WTC11 (cell line): ENCODE measurements at places on chromosomes 2 and 18. TPM values are rescaled to one million over a fixed set of nuclear protein-coding genes. Genes with fewer than 3 reads are reported as not detected.
A peak's percentile ranks its signal among the peaks of the same experiment; 100 is the strongest.

Gene CHAC2
- 8.7 to 10.2 TPM (median 9.6 TPM) in 3 replicates for total RNA-seq

Gene PER2
- 4.1 to 6.6 TPM (median 5.5 TPM) in 3 replicates for total RNA-seq

Gene RIT2
- total RNA-seq, result 0.64 to 1.5 TPM (median 1.4 TPM) in 3 replicates

Gene TUBA3E
- 0.18 TPM in 1 of 3 replicates, not detected in the others for total RNA-seq

Gene PDE11A
- total RNA-seq, result 0.13 to 0.53 TPM (median 0.53 TPM) in 3 replicates

Gene CXCR2
- total RNA-seq, result 0.34 to 0.96 TPM (median 0.87 TPM) in 3 replicates

Gene KIAA2012
- not detected in 3 replicates for total RNA-seq

Gene POTEE
- total RNA-seq, result 2.1 to 2.6 TPM (median 2.2 TPM) in 3 replicates

Gene TRABD2A
- 7.1 to 12.1 TPM (median 7.5 TPM) in 3 replicates for total RNA-seq

Gene DPP10
- total RNA-seq, result 4.0 to 6.0 TPM (median 5.5 TPM) in 3 replicates

Gene IL36B
- not detected in 3 replicates for total RNA-seq

Gene CNGA3
- total RNA-seq, result not detected in 3 replicates

Gene MEP1B
- 0.07 TPM in 1 of 3 replicates, not detected in the others for total RNA-seq

Gene TMEM150A
- 20.9 to 23.1 TPM (median 21.6 TPM) in 3 replicates for total RNA-seq

Gene HOXD12
- 0.17 TPM in 1 of 3 replicates, not detected in the others for total RNA-seq

Gene NTSR2
- total RNA-seq, result 0.16 TPM in 1 of 3 replicates, not detected in the others

DNA sequence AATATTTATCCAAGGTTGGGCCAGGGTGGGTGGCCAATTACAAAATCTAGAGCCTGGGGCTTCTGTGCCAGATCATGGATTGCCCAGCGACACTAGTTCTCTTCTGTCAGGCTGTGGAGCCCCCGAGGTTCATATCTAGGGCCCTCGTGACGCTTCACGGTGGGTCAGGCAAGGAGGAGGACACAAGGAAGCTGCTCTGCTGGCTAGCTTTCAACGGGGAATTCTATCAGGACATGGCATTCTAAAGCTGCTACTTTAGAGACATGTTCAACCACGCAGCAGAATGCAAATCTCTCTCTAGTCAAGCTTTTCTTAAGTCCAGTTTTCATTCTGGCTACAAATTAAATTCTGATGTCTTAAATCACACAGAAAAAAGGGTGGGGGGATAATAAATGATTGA lies 180.2 kb downstream of the THADA start:
- no peak overlapping the region for H3K4me3 ChIP-seq
- H3K4me1 ChIP-seq, result peaks cover 20% of the 10 kb centered on the region
- H3K36me3 ChIP-seq, result no peaks in the 10 kb centered on the region

- no peak overlapping the region for H3K27ac ChIP-seq
- H3K36me3 ChIP-seq, result no peaks in the 10 kb centered on the region
- peak overlapping the region; percentile 94 for H3K4me3 ChIP-seq
- peak; percentile 31 for DNase-seq
Observed at GRCh38 chr2:86623043-86623493, 597 bp downstream of the RNF103 start.

GRCh38 chr2:8494151-8494550 lies 187.7 kb upstream of the ID2 start:
- H3K27ac ChIP-seq, result no peak overlapping the region
- H3K4me1 ChIP-seq, result peaks cover 22% of the 10 kb centered on the region
- no peak overlapping the region for H3K4me3 ChIP-seq
- H3K27me3 ChIP-seq, result no peaks in the 10 kb centered on the region
- DNase-seq, result no peak

DNA sequence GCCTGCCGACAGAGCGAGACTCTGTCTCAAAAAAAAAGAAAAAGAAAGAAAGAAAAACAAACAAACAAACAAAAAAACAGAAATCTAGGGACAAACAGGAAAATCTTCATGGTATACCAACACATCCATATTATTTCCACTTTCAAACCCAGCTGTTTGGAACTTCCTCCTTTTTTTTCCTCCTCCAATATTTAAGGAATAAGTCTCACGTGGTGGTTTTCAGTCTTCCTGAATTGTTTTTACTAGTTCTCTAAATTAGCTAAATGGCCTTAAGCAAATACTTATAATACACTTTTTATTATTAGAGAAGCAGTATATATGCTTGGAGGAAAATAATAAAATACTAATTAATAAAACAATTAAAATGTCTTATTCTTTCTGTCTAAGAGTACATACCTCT lies 48.7 kb upstream of the GLS start:
- no peaks in the 10 kb centered on the region for H3K4me1 ChIP-seq
- H3K4me3 ChIP-seq, result no peak overlapping the region
- no peak overlapping the region for H3K27ac ChIP-seq

- peaks cover 30% of the 10 kb centered on the region for H3K4me1 ChIP-seq
- no peak overlapping the region for H3K4me3 ChIP-seq
- no peak for DNase-seq
- H3K27ac ChIP-seq, result no peak overlapping the region
- no peaks in the 10 kb centered on the region for H3K36me3 ChIP-seq
- H3K27me3 ChIP-seq, result no peaks in the 10 kb centered on the region
Observed at GRCh38 chr2:129717560-129718130, 261.8 kb upstream of the RAB6C start.

DNA sequence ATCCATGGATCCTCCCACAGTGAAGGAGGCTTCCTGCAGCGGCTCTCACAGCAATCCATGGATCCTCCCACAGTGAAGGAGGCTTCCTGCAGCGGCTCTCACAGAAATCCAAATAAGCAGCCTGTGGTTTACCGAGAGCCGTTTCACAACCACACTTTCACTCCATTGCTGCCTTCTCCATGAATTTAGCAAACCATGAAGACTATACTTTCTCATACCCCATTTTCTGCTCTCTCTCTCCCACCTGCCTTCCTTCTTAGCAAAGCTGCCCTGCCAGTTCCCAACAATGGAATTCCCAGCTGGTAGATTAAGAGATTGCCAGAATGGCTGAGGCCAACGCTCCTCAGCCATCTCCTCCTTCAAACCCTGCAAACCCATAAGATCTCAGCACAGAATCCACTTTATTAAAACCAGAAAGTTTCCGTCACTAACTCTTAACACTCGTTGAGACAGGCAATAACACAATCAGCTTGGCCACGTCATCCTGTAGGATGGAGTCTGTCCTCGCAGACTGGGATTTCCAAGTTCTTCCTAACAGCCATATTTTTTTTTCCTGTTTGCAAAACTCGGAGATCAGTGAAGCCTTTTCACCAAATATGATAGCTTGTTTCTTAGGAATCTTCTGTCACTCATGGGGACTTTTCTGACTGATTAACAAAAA lies 162.2 kb downstream of the PXDN start:
- no peak for DNase-seq
- H3K4me1 ChIP-seq, result peaks cover 13% of the 10 kb centered on the region
- H3K27ac ChIP-seq, result peak overlapping the region; percentile 1
- H3K27me3 ChIP-seq, result no peaks in the 10 kb centered on the region
- peaks cover 4% of the 10 kb centered on the region; the same call in 1 of the 2 replicates for H3K36me3 ChIP-seq
- H3K4me3 ChIP-seq, result no peak overlapping the region

DNA sequence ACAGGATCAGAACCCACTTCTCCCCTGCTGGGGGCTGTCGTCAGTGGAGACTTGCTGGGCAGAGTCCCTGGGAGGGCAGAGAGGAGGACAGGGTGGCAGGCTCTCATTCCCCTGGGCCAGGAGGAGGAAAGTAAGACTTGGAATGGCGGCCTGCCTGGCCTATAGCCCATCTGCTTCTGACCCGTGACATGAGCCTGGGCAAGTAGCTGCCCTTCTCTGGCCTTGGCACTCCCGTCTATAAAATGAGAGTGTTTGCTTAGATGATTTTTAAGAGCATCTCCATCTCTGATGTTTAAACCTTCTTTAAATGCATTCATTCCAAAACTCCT lies 173.0 kb downstream of the DDX1 start:
- H3K4me3 ChIP-seq, result no peak overlapping the region
- no peaks in the 10 kb centered on the region for H3K36me3 ChIP-seq

GRCh38 chr18:32712860-32713259 lies 60.0 kb downstream of the KLHL14 start:
- H3K4me1 ChIP-seq, result peaks cover 8% of the 10 kb centered on the region
- H3K27me3 ChIP-seq, result no peaks in the 10 kb centered on the region
- no peak overlapping the region for H3K27ac ChIP-seq
- DNase-seq, result no peak

DNA sequence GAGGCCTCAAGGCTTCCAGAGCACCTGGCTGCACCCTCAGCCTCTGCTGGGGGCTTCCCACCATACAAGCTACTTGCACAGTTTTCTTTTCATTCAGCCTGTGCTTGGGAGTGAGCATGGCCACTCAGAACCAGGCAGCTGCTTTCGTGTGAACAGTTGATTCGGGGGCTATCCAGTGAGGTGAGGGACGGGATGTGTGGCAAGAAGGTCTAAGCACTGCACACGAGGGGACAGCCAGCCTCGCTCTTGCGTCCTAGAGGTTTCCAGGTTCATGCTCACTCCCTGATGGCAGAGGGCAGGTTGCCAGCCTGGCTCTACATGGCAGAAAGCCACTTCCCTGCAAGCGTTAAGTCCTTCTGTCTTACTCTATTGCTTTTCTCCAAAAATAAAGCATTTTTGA lies 146.2 kb downstream of the MBP start:
- H3K4me3 ChIP-seq, result no peak overlapping the region
- H3K36me3 ChIP-seq, result no peaks in the 10 kb centered on the region
- H3K27ac ChIP-seq, result no peak overlapping the region
- peaks cover 33% of the 10 kb centered on the region for H3K4me1 ChIP-seq
- H3K27me3 ChIP-seq, result no peaks in the 10 kb centered on the region; the same call in 1 of the 2 replicates
- no peak for DNase-seq

- peaks cover 5% of the 10 kb centered on the region for H3K4me1 ChIP-seq
Observed at GRCh38 chr2:10350761-10351160, 48.1 kb downstream of the HPCAL1 start.

DNA sequence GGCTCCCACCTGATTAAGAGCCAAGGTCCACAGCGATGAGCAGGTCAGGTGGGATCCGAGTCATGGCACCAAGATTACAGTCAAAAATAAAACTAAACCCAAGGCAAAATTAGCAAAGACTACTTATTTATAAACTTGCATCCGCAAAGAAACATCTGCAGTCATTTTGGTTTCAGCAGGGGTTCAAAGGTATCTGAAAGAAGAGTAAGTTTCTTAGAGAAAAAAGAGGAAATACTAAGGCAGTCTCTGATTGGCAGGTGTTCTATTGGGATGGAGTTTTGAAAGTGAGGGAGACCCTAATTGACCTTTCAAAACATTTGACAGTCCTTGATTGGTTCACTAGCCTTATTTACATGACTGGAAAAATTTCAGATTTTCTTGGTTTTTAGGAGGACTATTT lies 11.0 kb upstream of the PLB1 start:
- H3K27me3 ChIP-seq, result no peaks in the 10 kb centered on the region; the same call in 1 of the 2 replicates
- H3K4me3 ChIP-seq, result no peak overlapping the region
- DNase-seq, result no peak
- no peaks in the 10 kb centered on the region for H3K36me3 ChIP-seq
- peaks cover 2% of the 10 kb centered on the region; the same call in 1 of the 2 replicates for H3K4me1 ChIP-seq
- H3K27ac ChIP-seq, result no peak overlapping the region

- no peak overlapping the region for H3K4me3 ChIP-seq
- no peaks in the 10 kb centered on the region for H3K36me3 ChIP-seq
- H3K27ac ChIP-seq, result no peak overlapping the region
- peaks cover 15% of the 10 kb centered on the region for H3K27me3 ChIP-seq
- peaks cover 38% of the 10 kb centered on the region for H3K4me1 ChIP-seq
Observed at GRCh38 chr2:176679061-176679669, 409.9 kb downstream of the MTX2 start.

- peak overlapping the region; percentile 40; the same call in 1 of the 2 replicates for H3K4me3 ChIP-seq
- no peak for DNase-seq
- peak overlapping the region; percentile 96 for H3K27ac ChIP-seq
- H3K4me1 ChIP-seq, result peaks cover 71% of the 10 kb centered on the region
- H3K27me3 ChIP-seq, result no peaks in the 10 kb centered on the region
- H3K36me3 ChIP-seq, result peaks cover 2% of the 10 kb centered on the region
Observed at GRCh38 chr2:79977792-79978191, 326.8 kb downstream of the LRRTM1 start.

DNA sequence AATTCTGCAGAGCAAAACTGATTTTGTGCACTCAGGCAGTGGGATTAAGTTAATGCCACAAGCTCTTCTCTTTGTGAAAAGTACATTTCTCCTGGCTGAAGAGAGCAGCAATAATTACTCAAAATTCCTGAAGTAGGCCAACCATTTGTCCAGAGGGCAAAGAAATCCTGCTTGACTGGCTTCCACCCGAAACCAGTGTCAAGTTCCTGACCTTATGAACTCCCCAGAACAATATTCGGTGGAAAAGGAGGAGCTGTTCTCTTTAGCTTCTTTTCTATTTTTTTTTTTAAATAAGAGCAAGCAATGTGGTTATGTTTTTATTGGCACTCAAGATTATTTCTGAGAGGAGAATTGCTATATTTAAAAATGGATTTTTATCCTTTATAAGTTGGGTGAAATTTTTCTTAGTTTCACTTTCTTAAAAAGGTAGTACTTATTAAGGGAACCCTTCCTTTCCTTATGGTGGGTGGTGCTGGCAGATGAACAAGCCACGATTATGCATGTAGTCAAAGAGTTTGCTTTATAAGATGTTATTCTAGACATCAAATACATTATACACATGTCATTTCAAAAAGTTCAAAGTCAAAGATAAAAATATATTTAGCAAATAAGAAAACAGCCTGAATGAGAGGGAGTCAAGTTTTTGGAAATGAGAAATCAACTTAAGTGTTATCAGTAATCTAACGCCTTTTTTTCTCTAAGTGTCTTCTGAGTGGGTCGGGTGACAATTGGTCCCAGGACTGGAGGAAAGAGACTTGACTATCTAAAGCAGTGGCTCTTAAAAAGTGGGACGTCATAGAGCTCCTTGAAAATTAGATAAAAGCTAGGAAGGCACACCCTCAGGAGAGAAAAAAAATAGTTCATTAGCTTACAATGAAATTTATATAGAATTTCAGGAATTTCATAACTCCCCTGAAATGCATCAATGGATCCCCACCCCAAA lies 194.5 kb downstream of the IKZF2 start:
- no peaks in the 10 kb centered on the region for H3K27me3 ChIP-seq
- H3K4me3 ChIP-seq, result no peak overlapping the region
- DNase-seq, result no peak
- peaks cover 28% of the 10 kb centered on the region for H3K4me1 ChIP-seq

DNA sequence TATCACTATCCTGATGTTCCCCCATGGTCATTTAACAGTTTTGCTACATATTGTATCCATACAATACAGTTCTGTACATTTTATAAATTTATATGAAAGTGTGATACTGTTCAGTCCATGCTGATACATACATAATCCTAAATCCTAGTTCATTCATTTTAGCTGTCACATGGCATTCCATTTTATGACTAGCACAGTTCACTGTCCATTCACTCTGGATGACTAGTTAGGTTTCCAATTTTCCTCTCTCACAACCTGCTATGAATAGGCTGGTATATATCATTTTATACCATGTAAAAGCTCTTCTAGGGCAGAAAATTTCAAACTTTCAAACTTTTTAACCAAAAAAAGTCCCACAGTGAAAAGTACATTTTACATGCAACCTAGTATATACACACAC lies 15.2 kb downstream of the SMAD2 start:
- DNase-seq, result no peak
- peaks cover 82% of the 10 kb centered on the region for H3K4me1 ChIP-seq
- no peak overlapping the region for H3K4me3 ChIP-seq
- peaks cover 2% of the 10 kb centered on the region; the same call in 1 of the 2 replicates for H3K36me3 ChIP-seq
- no peak overlapping the region for H3K27ac ChIP-seq
- H3K27me3 ChIP-seq, result no peaks in the 10 kb centered on the region

DNA sequence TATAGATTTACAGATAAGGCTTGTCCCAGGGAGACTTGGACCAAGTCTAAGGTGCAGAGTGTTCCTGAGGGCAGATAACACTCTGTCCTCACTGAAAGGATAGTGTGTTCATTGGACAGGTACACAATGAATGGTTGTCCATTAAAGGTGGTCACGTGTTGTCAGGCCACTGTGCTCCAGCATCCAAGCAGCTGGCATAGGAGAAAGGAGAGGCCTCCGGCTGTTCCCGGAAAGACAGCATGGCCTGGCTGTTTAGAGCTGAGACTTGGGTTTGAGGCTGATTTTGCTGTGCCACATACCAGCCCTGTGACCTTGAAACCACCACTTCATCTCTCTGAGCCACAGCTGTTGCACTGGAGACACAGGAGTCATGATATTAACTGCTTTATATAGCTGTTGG lies 19.6 kb upstream of the SULT1C3 start:
- peaks cover 4% of the 10 kb centered on the region; the same call in 1 of the 2 replicates for H3K27me3 ChIP-seq
- no peak for DNase-seq
- no peaks in the 10 kb centered on the region for H3K4me1 ChIP-seq
